ENCODE measurements at places on chromosomes 5 and 9. TPM values are rescaled to one million over a fixed set of nuclear protein-coding genes. Genes with fewer than 3 reads are reported as not detected.

DNA sequence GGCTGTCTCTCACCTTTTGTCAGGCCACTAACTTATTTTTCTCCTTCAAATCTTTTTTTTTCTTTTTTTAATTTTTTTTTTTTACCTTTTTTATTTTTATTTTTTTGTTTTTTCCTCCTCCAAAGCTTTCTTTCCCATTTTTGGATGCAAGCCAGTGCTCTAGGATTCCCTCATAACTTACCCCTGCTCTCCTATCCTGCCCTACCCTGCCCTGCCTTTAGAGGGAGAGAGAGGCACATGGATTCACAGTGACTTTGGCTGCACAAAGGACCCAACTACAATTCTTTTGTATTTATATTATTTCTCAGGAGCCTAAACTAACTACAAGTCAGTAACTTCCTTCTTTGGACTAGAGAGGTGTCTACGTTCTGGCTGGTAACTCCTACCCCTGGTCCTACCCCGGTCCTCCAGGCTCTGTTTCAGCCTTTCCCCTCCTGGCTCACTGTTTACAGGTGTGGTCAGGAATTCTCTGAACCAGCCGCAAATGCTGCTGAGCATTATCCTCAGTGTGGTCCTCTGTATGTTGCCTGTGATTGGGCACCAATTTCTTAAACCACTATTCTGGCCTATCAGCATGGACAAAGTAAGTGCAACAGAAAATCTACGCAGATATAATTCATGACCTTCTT lies 8.4 kb upstream of the RUSC2 start:
- DNase-seq, result peak; percentile 71

DNA sequence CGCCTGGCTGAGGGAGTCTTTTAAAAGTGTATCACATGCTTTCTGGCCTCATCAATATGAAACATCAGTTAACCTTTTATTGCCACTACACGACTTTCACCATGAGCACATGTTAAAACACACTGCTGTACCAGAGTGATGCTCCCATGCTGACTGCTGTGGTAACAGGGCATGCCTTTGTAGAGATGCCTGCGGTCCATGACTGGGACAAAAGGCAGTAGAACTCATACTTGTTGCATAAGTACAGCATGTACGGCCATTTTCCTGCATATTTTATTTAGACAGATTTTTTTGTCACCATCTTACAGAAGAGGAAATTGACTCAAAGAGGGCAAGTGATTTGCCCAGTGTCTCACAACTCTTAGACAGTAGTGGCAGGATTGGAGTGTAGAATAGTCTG lies 105.7 kb upstream of the ADAMTSL1 start:
- no peak for DNase-seq

GRCh38 chr5:37839407-37840052 lies at the start of gene GDNF:
Gene GDNF, minus strand, starts transcription at chr5:37840041. Its CDS starts 5,245 bp downstream, at chr5:37834796.
- peak; percentile 68 for DNase-seq

DNA sequence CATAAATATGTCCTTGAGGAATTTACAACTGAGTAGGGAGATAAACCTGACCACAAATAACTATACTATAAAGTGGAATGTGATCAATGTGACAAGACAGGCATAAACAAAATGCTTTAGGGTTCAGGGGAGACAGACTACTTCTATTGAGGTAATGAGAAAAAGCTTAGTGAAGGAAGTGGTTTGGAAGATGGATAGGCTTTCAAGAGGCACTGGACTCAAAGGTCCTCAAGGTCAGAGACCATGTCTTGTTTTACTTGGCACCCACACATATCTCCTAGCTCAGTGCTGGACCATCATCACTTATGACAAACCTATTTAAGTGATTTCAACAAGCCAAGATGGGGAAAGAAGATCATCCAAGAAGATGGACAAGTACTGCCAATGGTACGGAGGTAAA lies 257.8 kb downstream of the BNC2 start:
- peak; percentile 36 for DNase-seq

FOXB2 gene
- not detected for total RNA-seq

ANKRD31 gene
- not detected for total RNA-seq
